NCI-H1105 (cell line): ENCODE measurements at places on chromosomes 5 and 9.

DNA sequence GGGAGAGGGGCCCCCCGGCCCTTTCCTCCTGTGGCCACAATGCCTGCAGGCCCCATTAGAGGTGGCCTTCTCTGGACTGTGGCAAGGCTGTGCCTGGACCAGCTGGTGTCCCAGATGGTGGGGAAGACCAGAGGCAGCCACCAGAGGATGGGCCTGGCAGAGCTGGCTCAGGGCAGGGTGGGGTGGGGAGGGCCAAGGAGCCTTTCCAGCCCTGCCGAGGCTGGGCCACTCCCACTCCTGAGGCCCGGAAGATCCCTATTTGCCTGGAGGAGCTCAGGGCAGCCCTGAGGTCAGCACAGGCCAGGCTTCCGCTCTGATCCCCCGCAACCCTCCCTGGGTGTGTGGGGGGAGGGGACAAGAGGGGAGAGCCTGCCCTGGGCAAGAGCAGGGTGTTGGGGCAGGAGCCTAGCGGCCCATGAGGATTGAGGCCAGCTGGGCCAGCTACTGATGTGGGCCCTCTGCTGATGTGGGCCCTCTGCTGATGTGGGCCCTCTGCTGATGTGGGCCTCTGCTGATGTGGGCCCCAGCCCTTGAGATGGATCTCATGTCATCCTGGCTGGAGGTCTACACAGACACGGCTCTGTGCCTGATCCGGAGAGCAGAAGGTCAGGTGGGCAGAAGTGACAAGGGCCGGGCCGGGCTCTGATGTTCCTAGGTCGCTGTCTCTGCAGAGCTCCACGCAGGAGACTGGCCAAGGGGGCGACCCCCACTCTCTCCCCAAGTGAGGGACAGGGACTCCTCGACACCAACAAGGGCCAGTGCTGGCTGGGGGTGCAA is 6.0 kb downstream of the MRPS2 start:
- DNase-seq, result no peak

GRCh38 chr9:122265149-122265915 is 650 bp downstream of the MRRF start:
- no peak for DNase-seq

GRCh38 chr9:69056191-69056815 is 20.8 kb downstream of the FXN start:
- no peak for DNase-seq

GRCh38 chr5:143791848-143792731 is 19.9 kb upstream of the HMHB1 start:
- DNase-seq, result no peak

DNA sequence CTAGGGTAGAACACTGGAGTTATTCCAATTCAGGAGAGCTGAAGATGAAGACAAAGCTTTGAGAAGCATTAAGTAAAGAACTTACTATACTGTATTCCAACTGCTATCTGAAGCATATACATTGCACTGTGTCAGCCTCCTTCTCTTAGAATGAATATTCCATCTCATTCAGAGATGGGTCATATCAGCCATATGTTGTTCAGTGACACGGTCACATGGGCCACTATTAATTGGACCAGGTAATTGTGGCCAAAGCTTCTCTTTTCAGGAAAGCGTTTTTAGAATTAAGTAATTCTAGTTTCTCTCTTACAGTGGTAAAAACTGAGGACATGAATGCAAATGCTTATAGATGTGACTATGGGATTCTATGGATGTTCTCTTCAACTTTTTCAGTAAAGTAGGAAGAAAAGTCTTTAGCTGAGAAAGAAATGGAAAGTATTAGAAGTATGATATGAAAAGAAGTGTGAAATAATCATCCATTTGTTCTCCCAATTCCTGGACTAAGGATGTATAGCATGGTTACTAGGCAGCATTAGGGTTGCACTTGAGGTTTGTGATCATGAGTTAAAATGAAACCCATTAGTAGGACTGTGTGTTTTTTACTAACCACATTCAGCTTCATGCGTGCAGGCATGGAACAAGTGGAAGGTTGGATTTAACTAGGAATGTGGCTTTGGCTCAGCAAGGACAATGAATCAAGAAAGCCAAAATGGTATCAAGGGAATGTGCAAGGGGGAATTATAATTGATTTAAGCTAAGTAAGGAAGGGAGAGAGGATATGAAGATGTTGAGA is 40.9 kb downstream of the CETN3 start:
- DNase-seq, result no peak
